ENCODE measurements at places on chromosomes 13 and 19.

GRCh38 chr19:18294467-18294864, 13.0 kb upstream of the JUND start:
- DNase-seq = no peak

DNA sequence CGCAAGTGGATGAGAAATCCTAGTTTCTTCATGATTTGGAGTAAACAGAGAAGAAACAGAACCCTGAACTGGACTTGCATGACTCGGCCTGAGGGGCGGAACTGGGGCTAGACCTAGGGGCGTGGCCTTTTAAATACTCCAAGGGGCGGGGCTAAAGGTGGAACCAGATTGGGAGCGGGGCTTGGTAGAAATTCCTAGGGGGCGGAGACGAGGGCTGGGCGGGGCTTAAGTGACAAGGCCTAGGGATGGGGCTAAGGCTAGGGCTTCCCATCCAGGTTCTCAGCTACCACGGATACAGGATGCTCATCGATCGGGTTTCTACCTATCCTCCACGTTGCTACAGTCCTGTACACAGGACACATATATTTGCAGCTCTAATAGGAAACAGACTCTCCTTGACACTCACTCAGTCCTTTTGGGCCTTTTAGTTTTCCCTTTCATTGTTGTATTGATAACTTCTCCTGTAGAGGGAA, 372 bp upstream of the ZNF699 start:
- peak; percentile 34 for DNase-seq

GRCh38 chr13:64640002-64640401, 2590.1 kb downstream of the PCDH9 start:
- DNase-seq = no peak

DNA sequence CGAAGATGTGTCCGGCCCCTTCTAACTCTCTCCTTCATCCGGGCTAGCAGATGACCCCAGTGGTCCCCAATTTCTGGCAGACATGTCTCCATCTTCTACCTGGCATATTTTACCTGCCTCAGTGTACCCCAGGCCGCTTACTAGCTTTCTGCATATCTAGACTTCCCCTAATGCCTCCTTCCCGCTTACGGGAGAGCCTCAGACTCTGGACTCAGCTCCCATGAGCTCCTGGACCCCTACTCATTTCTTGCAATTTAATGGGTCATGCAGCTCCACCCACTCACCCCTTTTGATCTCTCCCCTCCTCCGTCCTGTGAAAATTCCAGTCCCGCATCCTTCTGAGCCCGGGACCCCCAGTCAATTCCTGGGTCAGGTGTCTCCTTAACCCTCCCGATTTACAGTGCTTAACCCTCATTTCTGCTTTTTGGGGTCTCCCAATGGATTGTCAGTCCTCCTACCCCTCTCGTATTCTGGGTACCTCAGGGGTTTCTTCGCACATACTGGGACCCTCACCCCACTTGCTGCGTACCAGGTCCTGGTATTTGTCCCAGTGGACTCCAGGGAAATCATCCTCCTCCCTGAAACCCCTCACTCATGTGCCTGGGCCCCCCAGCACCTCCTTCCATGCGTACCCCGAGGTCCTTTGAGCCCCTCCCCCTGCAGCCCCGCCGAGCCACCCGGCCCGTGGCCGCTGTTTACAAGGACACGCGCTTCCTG, 500 bp upstream of the JUNB start:
- DNase-seq = no peak

GRCh38 chr13:113144255-113144629, 14.2 kb upstream of the PROZ start:
- no peak for DNase-seq

DNA sequence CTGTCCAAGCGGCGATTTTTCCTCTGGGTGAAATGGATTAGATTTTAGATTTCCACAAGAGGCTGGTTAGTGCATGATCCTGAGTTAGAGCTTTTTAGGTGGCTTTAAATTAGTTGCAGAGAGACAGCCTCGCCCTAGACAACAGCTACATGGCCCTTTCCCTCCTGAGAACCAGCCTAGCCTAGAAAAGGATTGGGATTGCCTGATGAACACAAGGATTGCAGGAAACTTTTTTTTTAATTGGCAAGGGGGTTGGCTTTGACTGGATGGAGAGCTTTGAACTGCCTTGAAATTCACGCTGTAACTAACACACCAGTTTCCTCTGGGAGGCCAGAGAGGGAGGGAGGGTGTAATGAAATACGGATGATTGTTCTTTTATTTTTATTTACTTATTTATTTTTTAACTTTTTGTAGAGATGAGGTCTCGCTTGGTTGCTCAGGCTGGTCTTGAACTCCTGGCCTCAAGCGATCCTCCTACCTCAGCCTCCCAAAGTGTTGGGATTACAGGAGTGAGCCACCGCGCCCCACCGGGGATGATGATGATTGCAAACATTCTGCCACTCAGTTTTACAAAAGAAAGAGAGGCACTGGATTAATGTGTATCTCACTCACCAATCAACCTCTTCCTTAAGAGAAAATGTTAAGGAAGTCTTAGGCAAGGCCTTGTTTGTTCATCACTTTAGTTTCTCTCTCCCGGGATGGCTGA, 1.9 kb downstream of the LDLR start:
- DNase-seq = no peak

GRCh38 chr13:24662195-24663088, 17.8 kb upstream of the ATP12A start:
- no peak for DNase-seq

- DNase-seq = peak; percentile 34
These were observed 13.2 kb upstream of the LHFPL6 start for GRCh38 chr13:39616087-39616694.

GRCh38 chr13:40578055-40578454, 88.4 kb downstream of the FOXO1 start:
- no peak for DNase-seq

DNA sequence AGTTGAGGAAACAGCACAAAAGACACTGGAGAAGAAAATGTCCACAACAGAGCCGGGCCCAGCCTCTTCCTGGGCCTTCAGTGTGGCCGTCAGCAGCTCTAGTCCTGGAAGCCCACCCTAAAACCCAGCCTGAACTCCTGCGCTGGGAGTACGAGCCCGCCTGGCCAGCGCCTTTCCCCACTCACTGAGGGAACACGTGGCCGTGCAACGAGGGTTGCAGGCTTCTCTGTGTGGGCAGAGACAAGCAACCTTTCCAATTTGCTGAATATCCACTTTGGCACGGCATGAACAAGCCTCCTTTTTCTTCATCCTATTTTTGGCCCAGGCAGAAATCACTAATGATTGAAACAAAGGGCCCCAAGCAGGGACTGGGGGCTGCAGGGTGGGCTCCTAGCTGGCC, 89.2 kb downstream of the CRYL1 start:
- no peak for DNase-seq

- DNase-seq = no peak
These were observed 14.2 kb upstream of the COLGALT1 start for GRCh38 chr19:17541184-17541759.

GRCh38 chr19:10544242-10544752, 593 bp downstream of the ATG4D start:
- DNase-seq = no peak
